Forelimb muscle (tissue), 1 donor: ENCODE measurements at places on chromosomes 7 and 10. TPM values are rescaled to one million over a fixed set of nuclear protein-coding genes. Genes with fewer than 3 reads are reported as not detected.

- DNase-seq = no peak
Measured at GRCh38 chr7:157984423-157985163, 603.0 kb downstream of the PTPRN2 start.

DNA sequence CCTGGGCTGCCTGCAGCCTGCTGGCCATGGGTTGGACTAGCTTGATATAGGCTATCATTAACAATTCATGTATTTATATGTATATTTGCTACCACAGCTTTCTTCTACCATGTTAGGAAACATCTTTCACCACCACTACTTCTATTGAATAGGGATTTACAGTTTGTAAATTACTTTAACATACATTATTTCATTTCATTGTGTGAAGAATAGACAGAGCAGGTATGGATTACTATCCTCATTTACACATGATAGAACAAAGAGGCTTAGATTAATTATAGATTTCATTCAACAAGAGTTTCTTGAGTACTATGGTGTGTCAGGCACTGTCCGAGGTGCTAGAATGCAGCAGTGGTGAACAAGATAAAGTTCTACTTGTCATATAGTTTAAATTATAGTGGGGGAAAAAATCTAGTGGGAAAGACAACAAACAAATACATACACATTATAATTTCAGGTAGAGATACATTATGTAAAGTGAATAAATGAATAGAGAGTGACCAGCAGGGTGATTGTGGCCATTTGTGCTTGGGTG, 20.6 kb downstream of the VTI1A start:
- no peak for DNase-seq

- DNase-seq = no peak
Measured at GRCh38 chr7:3042861-3043489, 692 bp downstream of the CARD11 start.

- DNase-seq = no peak
Measured at GRCh38 chr7:4037877-4038276, 644.2 kb upstream of the FOXK1 start.

ACTL6B gene
- not detected for polyA plus RNA-seq

- DNase-seq = no peak
Measured at GRCh38 chr7:157389951-157390730, 53.3 kb downstream of the DNAJB6 start.

LRRC18 gene
- 0.09 TPM for polyA plus RNA-seq

DNA sequence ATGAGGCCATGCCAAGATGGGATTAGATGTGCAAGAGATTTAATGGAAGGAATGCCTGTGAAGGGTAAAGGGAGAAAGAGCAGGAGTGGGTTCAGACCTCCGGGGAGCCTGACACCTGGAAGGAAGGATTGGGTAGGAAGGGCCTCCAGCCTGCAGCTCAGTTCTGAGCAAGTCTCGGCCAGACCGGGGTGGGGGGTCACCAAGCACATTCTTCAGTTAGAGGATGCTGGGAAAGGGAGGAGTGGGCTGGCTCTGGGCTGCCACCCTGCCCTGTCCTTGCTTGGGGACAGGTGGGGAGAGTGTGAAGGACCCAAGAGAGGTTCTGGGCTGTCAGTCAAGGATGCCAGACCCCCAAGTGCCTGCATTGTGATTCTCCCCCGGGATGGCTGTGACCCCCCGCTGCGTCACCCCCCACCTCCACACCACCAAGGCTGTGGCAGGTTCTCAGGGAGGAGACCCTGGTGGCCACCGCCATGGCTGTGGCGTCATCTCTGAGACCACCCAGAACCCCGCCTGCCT, 16.5 kb upstream of the PRKAG2 start:
- no peak for DNase-seq

- DNase-seq = no peak
Measured at GRCh38 chr10:29435809-29436501, 147.1 kb downstream of the LYZL1 start.

DNA sequence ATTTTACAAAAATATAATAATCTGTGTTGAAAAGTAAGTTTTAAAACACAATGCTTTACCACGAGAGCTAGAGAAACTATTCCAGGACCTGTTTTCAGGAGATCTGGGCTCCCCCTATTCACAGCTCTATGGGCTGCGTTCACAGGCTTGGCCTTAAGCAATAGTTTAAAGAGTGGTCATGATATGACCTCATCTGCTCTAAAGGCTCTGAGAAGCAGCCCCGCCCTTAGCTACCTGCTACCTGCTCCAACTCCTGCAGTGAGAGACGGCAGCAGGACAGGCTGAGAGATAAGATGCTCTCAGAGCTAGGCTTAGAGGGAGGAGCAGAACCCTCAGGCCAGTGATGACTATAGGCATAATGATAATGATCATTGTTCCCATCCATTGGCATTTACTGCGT, 12.6 kb downstream of the ALOX5 start:
- DNase-seq = no peak

VGF gene
- not detected for polyA plus RNA-seq

GRCh38 chr10:95536017-95536416, 25.2 kb downstream of the SORBS1 start:
- no peak for DNase-seq

COBL gene
- 117 TPM for polyA plus RNA-seq

GRCh38 chr7:147519062-147519461, 1071.5 kb upstream of the C7orf33 start:
- DNase-seq = no peak

SPAM1 gene
- not detected for polyA plus RNA-seq

DNA sequence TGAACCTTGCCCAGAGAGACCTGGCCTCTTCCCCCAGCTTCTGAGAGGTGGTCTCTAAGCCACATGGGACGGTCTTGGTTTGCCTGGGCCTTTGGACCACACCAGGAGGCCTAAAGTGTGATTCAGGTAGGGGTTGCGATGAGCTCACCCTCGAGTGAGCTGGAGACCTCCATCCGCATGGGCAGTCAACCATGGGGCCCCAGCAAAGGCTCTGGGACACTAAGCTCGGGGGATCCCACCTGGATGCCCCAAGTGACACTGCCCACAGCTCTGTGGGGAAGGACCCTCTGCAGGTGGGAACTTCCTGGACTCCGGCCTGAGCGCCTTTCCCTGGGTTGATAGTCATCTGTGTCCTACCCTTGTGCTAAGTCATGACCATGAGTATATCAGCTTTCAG, 57.1 kb upstream of the FAM20C start:
- no peak for DNase-seq

DNA sequence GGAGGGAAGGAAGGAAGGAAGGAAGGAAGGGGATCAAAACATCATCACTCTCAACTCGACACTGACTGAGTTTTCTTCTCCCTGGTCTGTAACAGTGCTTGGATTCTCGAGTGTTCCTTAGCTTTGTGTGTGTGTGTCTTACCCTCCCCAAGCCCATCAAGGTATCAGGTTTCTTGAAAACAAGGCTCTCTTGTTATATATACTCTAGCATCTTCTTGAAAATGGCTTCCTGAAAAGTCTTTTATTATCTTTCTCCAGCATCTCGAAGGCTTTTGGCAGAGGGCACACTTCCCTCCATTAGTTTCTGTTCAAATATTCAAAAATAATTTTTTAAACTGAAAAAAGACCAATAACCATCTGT, 13.4 kb downstream of the SERPINE1 start:
- no peak for DNase-seq

GRCh38 chr10:9745158-9745557, 1272.5 kb upstream of the CELF2 start:
- no peak for DNase-seq

DNA sequence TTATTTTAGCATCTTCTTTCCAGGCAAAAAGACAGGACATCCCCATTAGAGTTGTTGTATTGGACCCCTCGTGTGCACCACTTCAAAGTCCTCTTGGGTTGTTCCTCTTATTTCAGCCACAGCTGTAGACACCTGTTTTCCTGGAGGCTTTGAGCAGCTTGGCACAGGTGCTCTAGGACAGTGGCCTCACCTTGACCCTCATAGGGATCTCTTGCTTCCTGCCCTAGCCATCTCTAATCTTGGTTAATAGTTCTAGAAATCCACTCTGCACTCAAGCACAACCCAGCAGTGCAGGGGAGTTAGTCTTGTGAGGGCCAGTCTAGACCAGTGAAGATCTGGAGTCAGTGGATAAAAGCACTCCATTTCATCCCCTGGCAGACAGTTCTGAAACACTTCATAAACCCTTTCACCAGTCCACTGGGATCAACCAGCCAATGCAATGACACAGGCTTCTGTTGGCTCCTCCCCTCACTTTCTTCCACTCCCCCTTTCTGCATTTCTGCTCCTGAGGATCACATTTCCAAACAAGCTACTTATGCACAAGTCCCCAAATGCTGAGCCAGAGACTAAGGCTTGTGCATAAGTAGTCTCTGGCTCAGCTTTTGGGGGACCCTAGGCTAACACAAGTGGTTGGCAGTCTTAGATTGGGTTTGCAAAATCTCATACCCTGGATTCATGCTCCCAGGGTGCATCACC, 131.5 kb upstream of the LAMB4 start:
- DNase-seq = no peak

DNA sequence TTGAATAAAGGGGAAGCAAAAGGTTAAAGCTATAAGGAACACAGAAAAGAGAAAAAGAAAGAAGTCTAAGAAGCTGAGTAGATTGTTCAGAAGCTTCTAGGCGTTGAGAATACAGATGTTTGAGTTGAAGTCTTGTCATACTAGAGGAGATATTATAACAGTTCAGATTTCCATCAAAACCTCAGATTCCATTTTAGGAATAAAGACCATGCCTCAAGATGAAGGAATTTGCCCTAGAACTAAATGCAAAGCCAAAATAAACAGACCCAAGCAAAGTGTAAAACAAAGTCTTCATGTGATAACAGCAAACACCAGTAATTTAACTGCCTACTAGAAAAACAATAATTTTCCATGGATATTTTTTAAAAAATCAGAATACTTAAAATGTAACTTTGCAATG, 476.5 kb upstream of the POT1 start:
- DNase-seq = no peak

DNA sequence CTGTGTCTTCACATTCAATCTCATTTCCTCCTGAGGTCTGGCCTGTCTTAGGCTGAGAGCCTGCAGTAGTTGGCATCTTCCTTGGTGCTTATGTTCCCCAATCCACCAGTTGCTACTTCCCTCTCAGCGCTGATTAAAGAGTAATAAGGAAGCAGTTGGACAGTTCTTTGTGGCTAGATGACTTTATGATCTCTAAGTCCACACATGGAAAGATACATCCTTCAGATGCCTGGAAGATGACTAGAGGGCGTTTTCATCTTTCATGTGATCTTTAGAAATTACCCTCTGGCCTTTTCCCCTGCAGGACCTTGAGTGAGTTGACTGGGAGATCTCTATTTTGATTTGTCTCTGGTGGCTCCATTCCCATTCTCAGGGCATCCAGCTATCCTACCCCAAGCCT, 204.5 kb downstream of the GRM3 start:
- DNase-seq = no peak

DNA sequence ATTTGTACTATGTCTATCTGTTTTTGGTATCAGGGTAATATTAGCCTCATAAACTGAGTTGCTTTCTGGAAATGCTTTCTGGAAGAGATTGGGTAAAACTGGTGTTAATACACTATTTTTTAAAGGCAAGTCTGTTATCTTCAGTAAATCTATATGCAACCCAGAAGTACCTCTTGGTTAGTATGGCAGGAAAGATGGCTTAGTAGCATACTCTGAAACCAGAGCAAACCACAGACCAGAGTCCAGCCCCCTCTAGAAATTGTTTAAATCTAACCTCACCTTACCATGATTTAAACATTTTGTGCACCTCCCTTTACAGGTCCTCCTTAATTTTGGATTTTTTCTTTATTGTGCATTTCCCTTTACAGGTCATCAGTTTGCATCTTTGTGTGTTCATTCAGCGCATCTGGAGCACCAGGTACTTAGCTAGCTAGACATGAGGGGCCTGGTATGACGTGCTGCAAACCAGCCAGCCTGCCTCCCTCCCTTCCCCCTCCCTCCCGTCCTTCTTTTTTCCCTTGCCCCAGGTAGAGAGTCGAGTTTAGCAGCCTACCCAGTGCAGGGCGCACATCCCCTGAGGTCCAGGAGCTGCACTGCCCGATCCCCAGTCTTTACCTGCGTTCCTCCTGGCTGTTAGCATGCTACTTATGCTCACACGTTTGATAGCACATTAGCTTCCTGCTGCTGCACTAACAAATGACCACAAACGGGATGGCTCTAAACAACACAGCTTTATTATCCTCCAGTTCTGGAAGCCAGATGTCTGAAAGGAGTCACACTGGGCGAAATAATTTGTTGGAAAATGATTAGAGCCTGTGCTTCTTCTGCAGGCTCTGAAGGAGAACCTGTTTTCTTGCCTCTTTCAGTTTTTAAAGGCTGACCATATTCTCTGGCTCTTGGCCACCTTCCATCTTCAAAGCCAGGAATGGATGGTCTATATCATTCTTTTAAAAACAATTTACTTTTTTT, 299.9 kb upstream of the HABP2 start:
- DNase-seq = no peak

- no peak for DNase-seq
Measured at GRCh38 chr10:28365840-28366239, 63.0 kb upstream of the MPP7 start.

GRCh38 chr7:100803398-100804161, 23.7 kb downstream of the EPHB4 start:
- peak; percentile 67 for DNase-seq

GRCh38 chr7:85927226-85927625, 716.5 kb upstream of the GRM3 start:
- DNase-seq = no peak

- no peak for DNase-seq
Measured at GRCh38 chr7:48839108-48839507, 85.2 kb upstream of the CDC14C start.

DNA sequence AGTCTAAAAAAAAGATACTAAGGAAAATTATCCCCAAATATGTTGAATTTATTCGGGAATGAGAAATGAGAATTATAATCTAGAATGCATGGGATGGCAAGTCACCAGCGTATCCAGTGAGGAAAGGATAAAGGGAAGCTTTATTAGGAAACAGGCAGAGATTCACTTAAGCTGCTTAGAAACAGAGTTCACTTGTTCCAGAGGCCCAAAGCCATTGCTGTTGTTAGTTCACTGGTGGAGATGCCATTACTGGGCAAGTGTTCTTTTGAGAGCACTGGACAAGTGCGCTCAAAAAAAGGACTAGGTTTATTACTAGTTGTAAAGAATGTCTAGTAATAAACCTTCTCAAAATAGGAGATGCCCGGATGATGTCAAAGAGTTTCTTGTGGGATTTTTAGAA, 51.2 kb downstream of the MICU1 start:
- no peak for DNase-seq

GRCh38 chr10:5512881-5513612, 11.7 kb upstream of the CALML3 start:
- DNase-seq = no peak

GRCh38 chr7:50321487-50322067, 17.1 kb downstream of the IKZF1 start:
- no peak for DNase-seq

GRCh38 chr10:87803328-87803727, 14.7 kb downstream of the ATAD1 start:
- DNase-seq = no peak

GRCh38 chr10:97590082-97590747, 694 bp downstream of the C10orf62 start:
- DNase-seq = no peak

RET gene
- polyA plus RNA-seq = 3.4 TPM

- no peak for DNase-seq
Measured at GRCh38 chr7:2629746-2630681, 1.8 kb upstream of the TTYH3 start.

- no peak for DNase-seq
Measured at GRCh38 chr10:67022099-67022498, 96.3 kb downstream of the LRRTM3 start.

GRCh38 chr7:9711259-9711918, 1262.3 kb upstream of the PHF14 start:
- DNase-seq = no peak

GRCh38 chr10:122500726-122501125, 39.4 kb downstream of the HTRA1 start:
- DNase-seq = no peak

- DNase-seq = no peak
Measured at GRCh38 chr7:39451901-39452300, 114.3 kb upstream of the YAE1 start.
